T-helper 22 cell (primary cell): ENCODE measurements at places on chromosomes 5 and 9.

DNA sequence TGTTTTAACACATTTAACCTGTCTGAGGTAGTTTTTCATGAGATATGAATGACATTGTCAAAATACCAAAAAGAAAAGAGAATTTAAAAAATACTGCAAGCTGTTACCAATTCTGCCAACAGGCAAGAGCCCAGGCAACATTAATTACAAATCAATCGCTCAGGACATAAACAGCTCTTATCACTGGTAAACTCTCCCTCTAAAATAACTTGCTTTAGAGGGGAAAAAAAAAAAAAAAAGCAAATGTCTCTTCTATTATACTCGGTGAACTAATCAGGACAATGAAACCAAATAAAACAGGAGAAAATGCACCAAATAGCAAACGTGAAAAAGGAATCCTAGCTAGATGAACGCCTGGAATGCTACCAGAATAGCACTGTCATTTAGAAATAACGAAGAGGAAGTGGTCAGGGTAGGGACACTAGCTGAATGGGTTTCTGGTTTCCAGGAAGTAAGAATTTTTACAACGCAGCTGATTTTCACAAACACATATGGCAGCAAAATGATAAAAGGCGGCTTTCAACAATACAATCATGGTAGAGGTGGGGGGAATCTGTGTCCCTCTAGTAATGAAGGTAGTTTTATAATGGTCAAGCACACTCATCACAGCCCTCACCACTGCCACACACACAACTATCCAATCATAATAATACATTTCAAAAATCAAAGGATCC, 94.9 kb downstream of the DENND1A start:
- DNase-seq: no peak

- DNase-seq: no peak
These were observed 815.0 kb downstream of the CDH18 start for GRCh38 chr5:19172926-19173470.

GRCh38 chr5:41980396-41980795, 55.3 kb downstream of the FBXO4 start:
- DNase-seq: no peak

- no peak for DNase-seq
These were observed 43.9 kb downstream of the PRRT1B start for GRCh38 chr9:131589124-131589711.

GRCh38 chr5:132291026-132291425, 3.2 kb upstream of the SLC22A4 start:
- no peak for DNase-seq

- DNase-seq: no peak
These were observed 7.2 kb downstream of the S1PR3 start for GRCh38 chr9:88998503-88998902.

GRCh38 chr5:81760521-81760920, 9.6 kb upstream of the SSBP2 start:
- no peak for DNase-seq

DNA sequence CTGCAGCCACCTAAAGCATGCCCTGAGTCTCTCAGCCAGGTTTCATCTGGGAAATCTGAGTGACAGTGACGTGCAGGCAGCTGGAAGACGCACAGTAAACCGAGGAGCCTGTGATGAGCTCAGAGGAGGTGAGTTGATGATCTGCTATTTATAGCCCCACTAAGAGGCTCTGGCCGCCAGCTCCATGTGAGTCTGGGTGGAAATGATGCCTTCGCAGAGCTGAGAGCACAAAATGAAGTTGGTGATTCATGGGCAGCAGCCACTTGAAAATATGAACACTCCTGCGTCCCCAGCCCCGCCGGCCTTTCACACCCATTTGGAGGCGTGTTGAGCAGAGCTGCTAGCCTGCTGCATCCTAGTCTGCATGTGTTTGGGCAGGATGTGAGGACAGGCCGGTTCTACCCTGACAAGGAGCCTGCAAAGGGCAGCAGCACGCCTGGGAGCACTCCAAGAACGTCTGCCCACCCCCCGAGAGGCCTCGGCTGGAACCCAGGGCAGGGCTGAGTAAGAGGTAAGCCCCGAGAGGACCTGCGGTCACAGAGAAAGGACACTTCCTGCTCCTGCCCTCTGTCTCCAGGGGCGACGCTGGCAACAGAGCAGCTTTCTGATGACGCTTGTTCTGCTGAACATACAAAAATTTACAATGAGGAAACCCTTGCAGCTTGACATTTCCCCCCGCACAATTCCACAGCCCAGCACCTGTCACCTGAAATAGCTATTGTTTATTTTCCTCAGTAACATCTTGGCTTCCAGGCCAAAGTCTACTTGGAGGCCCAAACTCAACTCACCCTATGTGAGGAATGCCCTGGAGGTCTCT, 25.1 kb upstream of the CDKN2AIPNL start:
- peak; percentile 23 for DNase-seq

DNA sequence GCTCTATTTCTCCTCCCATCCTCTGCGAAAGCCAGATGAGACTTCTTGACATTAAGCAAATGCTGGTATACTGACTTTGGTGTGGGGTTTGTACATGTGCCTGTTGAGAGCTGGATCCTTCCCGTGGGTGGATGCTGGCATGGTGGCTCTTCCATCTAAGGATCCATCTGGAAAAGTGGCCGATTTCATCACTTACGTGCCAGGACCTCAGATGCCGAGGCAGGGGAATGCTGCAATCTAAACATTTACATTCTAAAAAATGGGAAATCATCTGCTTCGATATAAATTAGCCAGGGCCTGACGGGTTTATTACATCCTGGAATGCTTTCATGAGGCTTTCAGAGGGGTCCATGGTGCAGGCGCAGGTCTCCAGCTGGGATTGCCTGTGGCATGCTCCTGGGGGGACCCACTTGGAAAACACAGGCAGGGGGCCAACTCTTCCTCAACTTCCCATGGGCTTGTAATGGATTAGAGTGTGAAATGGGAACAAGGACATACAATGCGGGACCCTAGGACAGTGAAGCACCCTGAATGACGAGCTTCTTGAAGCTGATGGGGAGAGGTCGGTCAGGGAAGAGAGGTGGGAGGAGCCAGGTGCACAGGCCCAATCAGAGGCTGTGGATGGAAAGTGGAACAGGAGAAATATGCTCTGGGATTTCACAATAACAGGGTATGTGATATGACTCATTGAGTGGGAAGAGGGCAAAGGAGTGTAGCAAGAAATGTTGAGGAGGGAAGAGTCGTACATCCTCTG, 105.5 kb upstream of the PITX1 start:
- DNase-seq: no peak

DNA sequence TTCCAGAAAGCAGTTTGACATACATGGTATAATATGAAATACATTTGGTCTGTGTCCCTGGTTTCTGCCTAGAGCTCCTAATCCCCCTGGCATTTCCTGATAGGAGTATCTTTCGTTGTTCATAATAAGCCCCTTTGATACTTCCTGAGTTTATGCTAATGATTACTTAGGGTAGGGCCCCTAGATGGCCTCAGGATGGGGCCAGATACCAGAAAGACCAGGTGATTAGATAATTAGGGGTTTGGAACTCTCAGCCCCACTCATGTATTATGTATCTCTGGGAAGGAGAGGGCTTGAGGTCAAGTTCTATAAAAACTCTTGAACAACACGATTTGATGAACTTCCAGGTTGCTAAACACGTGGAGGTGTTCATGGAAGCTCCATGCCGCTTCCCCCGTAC, 163.3 kb upstream of the ZNF608 start:
- DNase-seq: no peak

DNA sequence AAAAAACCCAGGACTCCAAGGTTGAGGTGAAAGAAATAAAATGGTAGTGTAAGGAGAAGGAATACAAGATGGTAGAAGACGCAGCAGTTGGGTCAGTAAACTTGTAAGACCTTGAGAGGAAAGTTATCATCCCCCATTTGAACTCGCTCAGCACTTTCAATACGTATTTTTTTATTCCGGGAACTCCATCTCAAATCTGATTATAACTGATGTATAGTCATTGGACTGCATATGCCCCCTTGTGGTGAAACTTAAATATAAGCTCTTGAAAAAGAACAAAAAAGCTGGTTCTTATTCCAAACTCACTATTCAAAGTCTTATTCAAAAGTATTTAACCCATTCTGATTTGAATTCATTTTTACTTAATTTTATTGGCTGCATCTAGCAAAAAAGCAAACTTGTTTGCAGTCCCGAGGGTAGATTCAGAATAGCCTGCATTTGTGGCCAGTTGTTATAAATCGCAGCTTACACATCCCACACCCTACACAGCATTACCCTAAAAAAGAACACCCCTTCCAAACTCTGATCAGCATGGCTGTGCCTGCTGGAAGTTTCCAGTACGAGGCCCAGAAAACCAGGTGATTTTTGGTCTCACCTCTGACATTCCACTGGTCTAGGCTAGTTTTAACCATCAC, 118.0 kb downstream of the ESM1 start:
- no peak for DNase-seq

DNA sequence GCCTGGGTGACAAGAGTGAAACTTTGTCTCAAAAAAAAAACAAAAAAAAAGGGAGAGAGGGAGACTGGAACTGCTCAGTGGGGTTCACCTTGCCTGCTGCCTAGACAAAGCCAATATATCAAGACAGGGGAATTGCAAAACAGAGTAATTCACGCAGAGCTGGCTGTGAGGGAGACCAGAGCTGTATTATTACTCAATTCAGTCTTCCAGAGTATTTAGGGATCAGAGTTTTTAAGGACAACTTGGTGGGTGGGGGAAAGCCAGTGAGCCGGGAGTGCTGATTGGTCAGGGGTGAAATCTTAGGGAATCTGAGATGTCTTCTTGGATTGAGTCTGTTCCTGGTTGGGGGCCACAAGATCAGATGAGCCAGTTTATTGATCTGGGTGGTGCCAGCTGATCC, 25.6 kb upstream of the SPIN1 start:
- no peak for DNase-seq

DNA sequence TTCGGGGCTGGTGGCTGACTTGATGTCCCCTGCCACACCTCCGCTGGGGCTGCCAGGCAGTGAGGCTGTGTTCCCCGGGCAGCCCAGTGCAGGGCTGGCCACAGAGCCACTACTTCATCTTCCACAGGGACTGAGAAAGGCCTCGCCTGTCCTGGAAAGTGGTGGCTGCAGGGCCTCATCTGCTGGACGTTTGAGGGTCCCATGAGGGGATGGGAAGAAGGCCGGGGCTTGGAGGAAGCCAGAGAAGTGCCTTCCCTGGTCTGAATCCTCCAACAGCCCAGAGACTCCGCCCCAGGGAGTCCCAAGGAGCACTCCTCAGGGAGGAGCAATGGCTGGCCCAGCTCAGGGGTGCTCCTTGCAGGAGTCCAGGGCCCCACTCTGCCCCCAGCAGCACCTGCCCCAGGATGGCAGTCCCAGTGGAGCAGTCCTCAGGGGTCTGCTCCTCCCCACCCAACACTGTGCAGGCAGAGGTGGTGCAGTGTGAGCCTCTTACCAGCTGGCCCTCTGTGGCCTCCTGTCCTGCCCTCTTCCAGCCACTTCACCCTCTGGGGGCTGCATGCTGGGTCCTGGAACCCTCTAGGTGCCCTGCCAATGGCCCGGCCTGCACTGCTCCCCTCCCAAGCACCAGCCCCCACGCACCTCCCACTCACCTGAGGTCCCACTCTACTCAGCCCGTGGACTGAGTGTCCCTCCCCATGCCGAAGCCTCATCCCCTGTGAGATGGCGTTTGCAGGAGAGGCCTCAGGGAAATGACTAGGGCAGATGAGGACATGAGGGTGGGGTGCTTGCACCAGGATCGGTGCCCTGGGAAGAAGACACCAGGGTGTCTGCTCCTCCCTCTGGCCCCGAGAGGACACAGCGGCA, 47.3 kb upstream of the COL5A1 start:
- no peak for DNase-seq

DNA sequence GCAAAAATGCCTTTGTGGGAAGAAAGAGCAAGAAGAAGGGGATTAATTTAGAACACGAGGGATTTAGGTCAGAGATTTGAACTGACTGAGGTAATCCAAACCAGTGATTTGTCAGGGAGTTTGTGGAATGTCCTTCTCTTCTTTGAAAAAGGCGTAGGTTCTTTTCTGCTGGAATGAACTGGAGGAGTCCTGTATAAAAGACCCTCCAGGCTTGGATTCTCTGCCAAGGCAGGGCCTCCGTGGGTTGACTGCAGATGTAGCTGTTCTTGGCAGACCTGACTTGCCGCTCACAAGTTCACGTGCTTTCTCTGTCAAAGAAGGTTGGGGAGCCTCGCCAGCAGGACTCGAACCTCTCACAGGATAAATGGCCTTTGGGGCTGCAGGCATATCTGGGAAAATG, 62.8 kb upstream of the STC2 start:
- no peak for DNase-seq

DNA sequence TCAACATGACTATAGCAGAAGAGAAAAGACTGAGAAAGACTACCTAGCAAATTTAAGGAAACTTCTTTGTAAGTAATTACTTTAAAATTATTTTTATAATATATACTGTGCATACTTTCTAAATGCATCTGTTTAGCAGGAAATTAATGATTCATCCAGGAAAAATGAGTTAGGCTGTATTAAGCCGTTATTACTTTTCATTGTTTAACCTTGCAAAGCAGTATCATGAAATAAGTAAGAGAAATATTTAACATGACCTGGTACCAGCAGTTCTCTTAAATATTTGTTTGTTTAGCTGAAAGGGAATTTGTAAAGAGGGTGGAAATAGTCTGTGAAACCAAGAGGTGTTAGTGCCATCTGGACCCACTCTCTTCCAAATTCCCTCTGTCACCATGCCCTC, 175.0 kb downstream of the GNAQ start:
- no peak for DNase-seq

DNA sequence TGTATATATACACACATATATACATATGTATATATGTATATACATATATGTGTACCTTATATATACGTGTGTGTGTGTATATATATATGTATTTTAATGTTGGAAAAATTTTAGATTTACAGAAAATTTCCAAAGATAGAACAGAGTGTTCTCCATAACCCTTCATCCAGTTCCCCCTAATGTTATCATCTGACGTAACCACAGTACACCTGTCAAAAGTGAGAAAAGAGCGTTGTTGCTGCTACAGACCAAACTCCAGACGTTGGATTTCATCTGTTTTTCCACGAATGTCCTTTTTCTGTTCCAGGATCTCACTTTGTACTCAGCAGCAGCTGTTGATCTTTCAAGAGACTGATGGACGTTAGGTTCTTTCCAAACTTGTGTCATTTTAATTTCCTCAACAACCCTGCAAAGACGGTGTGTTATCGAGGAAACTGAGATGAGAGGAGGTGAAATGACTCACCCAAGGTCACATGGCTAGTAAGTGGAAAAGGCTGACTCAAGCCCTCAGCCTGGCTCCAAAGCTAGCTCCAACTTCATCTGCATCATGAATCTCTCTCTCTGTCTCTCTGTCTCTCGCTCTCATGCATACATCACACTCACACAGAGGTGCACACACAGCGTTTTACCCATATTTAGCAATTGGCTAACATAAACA, 17.0 kb upstream of the NTNG2 start:
- DNase-seq: no peak

GRCh38 chr9:132201780-132202703, 40.2 kb downstream of the NTNG2 start:
- no peak for DNase-seq

GRCh38 chr9:126235336-126236243, 91.0 kb upstream of the MVB12B start:
- no peak for DNase-seq

- DNase-seq: no peak
These were observed 66.8 kb downstream of the SPOCK1 start for GRCh38 chr5:137432376-137432775.
